ENCODE measurements at places on chromosomes 5 and 9.
A peak's percentile ranks its signal among the peaks of the same experiment; 100 is the strongest.

GRCh38 chr9:3912280-3912679 lies 386.5 kb upstream of the RFX3 start:
- DNase-seq: no peak

DNA sequence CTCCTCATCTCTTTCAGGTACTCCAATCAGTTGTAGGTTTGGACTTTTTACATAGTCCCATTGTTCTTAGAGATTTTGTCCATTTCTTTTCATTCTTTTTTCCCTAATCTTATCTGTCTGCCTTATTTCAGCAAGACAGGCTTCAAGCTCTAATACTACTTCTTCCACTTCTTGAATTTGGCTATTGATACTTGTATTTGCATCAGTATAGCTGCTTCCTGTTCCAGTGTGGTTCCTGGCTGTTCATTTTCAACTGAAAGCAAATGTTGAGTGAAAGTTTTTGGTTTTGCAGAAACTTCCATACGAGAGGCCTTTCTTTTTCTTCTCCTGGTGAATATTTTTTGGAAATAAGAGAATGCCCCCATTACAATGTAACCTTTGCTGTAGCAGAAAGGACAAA lies 12.0 kb upstream of the IFNA1 start:
- no peak for DNase-seq

DNA sequence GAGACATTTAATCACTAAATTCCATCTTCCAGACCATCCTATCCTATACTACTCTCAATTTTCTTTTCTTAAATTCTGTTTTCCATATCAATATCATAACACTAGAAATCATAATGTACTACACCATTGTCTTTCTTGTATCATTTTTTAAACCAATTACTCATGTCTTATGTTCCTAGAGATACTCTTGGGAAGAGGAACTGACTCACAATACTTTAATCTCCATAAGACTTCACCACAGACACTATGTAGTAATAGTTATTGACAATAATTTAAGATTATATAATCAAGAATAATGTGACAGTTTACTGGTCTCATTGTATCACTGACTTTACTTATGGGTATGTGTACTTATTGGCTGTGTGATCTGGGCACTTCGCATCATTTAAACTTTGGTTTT lies 43.8 kb downstream of the PCDHGC5 start:
- no peak for DNase-seq

DNA sequence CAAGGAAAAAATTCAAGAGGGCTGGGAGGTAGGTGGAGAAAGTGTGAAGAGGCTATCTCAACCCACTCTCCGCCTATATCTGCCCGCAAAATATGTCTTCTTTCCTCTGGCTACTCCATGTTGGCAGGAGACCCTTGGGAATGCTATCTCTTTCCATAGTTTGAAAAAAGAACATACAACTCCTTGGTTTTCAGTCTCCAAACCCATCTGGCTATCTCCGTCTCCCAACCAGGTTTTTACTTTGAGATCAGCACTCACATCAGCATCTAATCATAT lies 109.9 kb upstream of the IFNE start:
- no peak for DNase-seq

DNA sequence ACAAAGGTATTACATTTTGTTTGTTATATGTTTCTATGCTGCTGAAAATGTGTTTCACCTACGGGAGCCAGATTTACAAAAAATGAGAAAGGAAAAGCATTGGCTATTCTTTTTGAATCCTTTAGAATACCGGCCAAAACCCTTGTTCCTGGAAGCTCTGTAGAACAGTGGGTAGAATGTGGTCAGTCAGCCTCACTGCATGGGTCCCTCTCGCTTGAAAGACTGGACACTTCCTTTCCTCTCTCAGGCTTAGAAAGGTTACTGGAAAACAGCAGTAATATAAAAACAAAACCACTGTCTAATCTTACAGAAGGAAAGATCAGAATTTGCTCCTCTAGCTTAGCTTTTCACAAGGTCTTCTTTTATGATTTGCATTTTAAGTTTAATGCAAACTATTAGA lies 45.1 kb downstream of the OSTF1 start:
- no peak for DNase-seq

DNA sequence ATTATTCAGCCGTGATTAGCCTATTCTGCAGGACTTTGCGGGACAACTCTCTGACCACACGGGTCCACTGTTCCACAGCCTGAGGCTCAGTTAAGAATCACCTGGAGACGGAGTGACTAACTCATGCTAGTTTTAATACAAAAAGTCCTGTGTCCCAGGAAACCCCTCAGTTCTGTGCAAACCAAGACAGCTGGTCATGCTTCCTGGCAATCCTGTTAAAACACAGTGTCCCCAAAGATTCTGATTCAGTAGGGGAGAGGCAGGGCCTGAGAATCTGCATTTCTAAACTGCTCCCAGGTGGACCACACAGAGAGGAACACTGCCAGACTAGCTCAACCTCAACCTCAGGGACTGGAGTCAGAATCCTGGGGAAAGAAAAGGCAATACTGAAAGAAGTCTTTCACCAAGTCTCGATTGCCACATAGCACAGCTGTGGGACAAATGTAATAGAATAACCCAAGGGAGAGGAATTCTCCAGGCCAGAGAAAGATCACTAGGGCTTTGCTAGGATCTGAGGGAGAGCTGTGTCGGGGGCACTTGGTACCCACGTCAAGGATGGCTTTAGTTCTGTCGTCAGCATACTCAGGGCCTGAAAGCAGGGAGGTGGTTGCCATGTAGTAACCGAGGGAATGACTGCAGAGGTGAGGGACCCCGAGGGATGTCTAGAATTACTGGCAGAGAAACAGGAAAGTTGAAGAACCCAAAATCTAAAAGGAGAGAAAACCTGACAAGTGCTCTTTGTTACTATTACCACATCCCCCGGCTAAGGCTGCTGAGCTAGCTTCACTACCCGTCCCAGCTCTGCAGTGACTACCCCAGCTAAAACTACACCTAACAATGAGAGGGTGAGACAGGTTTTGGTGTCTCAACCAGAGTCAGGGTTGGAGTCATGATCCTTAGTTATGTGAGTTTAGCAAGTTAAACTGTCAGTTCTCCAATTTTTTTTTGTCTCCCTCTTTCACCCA lies 8.6 kb downstream of the SUSD1 start:
- DNase-seq: no peak

DNA sequence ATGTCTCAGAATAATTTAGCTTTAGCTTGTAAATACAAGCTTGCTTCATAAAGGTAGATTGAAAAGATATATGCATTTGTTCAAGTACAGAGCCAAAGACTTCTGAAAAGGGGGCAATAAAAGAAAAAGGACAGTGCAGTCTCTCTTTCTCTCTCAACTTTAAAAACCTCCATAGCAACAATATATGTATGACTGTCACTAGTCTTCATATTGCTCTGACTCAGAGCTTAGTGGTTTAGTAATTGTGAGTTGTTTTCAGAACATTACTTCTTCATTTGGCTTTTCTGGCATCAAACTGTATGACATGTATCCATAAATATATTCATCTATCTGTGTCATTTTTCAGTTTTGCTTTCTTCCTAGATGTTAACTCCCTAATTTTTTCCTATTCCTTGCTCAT lies 194.6 kb upstream of the KIF2A start:
- DNase-seq: no peak

- DNase-seq: no peak
Measured at GRCh38 chr5:53937467-53937866, 372.9 kb downstream of the ARL15 start.

DNA sequence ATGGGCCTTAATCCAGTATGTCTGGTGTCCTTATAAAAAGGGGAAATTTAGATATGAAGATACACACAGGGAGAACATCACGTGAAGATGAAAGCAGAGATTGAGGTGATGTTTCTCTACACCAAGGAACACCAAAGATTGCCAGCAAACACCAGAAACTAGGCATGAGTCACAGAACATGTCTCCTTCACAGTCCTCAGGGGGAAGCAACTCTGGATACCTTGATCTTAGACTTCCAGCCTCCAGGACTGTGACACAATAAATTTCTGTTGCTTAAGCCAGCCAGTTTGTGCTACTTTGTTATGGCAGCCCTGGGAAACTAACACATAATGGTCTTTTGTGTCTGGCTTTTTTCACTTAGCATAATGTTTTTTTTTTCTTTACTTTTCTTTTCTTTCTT lies 41.2 kb upstream of the STRBP start:
- no peak for DNase-seq

- DNase-seq: no peak
Measured at GRCh38 chr9:98983295-98984268, 39.9 kb downstream of the COL15A1 start.

- DNase-seq: no peak
Measured at GRCh38 chr9:133160742-133161546, 2.8 kb downstream of the GBGT1 start.

GRCh38 chr5:161311146-161311708 lies 235.3 kb downstream of the GABRB2 start:
- DNase-seq: no peak

DNA sequence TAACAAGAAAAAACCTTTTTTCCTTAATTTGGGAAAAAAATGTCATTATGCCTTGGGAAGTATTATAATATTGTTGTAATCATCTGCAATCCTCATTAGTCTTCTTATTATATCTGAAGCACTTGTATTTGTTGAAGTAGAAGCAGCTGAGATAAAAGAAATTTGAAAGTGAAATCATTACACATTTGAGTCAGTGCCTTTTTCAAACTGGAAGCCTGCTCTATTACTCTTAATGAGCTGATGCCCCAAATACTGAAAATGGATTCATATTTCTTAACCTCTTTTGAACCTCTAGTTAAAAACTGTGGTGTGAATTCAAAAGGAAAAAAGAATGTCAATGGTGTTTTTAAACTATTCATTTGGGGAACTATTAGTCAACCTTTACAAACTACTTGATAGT lies 1027.7 kb downstream of the NR2F1-AS1 start:
- DNase-seq: no peak

- no peak for DNase-seq
Measured at GRCh38 chr9:86021166-86021565, 78.2 kb downstream of the GOLM1 start.

- DNase-seq: no peak
Measured at GRCh38 chr9:38029915-38030638, 39.0 kb downstream of the SHB start.

- no peak for DNase-seq
Measured at GRCh38 chr5:2133080-2133479, 250.4 kb upstream of the IRX4 start.

GRCh38 chr9:129383561-129384490 lies 205.8 kb upstream of the IER5L start:
- DNase-seq: no peak

GRCh38 chr9:10703139-10703538 lies 90.3 kb upstream of the PTPRD start:
- DNase-seq: no peak

- DNase-seq: peak; percentile 34
Measured at GRCh38 chr5:11182441-11183080, 421.5 kb upstream of the DAP start.

DNA sequence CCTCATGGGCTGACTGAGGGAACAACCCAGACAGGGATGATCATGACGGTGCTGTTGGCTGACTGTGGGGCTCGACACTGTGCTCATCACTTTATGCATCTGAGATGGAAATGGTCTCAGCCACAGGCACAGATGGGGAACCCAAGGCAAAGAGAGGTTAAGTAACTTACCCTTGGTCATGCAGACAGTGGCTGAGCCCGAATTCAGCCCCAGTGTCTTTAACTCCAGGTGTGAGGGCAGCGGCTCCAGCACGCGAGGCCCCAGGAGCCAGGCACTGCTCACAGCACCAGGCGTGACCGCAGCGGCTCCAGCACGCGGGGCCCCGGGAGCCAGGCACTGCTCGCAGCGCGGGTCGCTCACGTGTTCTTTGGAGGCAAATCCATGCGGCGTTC lies 45.3 kb upstream of the FCN1 start:
- no peak for DNase-seq

GRCh38 chr9:76732341-76732958 lies 31.8 kb upstream of the PCA3 start:
- DNase-seq: no peak

DNA sequence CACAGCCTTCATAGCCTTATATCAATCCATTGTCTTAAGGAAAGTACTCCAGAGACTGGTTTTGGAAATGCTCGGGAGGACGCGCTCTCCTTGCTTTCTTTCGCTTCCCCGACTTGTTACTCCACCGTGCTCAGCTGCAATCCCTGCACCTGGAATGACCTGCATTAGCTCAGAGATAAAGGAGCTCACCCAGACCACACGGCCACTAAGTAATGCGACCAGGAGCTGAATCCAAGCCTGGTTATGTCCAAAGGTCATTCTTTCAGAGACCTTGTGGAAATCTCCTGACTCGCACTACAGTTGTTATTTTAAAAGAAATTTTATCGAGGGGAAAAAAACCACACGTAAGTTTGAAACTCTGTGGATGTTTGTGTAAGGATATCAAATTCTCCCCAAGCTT lies 135.3 kb upstream of the DPYSL3 start:
- no peak for DNase-seq

DNA sequence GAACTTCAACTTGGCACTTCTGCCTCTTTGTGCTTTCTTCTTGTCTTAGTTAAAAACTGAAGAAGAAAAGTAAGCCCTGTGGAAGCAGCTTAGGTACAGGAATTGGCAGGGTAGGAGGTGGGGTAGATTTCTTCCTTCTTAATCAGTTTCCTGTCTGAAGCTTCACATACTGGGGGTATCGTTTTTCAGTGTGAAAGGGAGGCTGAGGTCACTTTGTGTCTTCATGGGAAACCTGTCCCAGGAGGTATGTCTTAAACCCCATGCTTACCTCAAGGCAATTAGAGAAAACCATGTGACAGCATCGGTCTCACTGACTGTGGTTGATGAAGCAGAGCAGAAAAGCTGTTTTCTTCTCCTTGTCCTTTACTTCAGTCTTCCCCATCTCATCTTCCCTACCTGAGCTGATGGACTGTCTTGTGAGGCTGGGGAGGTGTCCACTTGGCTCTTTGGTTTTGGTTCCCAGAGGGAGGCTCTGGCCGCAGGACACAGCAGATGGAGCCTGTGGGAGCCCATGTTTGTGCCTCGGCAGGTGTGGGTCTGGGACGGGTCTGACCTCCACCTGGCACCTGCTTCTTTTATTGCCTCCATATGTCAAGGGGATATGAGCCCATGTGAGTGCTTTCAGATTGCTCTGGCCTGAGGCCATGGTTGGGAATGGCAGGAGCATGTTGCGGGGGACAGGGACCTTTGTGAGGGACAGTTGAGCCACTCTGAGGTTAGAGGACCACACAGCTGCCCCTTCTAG lies 47.0 kb downstream of the SH3GL2 start:
- DNase-seq: no peak

DNA sequence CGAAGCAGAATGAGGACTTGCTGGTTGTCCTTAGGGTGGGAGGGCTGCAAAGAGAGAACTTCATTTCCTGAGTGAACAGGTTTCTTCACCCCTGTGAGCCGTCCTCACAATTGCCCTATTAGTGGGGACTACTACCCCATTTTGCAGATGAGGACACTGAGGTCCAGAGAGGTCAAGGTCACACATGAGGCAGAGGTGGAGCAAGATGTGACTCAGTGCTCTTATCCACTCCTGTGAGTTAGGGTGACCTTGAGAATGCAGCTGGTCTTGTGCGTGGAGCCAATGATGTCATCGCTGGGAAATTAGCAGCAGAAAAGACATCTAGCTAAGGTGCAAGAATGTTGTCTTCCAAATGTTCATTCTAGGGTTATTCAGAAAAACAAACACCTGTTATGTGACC lies 26.9 kb downstream of the GPRIN1 start:
- DNase-seq: no peak

All from NCI-H1930 (cell line).